ENCODE measurements at places on chromosomes 1 and 21.
A peak's percentile ranks its signal among the peaks of the same experiment; 100 is the strongest.

DNA sequence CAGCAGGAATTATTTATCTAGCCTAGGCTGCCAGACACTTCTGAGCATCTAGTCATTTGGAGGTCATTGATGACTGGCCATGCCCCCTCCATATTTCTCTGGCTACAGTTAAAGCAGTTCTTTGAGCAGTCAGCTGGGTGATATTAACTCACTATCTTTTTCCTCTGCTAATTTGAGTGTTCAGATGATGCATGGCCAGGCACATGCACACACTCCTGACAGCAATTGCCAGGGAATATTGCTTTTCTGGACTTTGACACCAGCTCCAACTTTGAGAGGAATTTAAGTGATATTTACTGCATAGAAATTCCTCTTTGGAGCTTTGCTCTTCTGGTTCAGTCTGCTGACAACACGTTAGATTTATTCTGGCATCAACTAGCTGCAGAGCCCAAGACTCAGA, 52.6 kb downstream of the CD247 start:
- no peak overlapping the region for H3K27ac ChIP-seq
- no peaks in the 10 kb centered on the region for H3K36me3 ChIP-seq
- DNase-seq, result no peak
- H3K4me3 ChIP-seq, result no peak overlapping the region

- no peak for DNase-seq
- no peak overlapping the region for H3K27ac ChIP-seq
- H3K36me3 ChIP-seq, result no peaks in the 10 kb centered on the region
- H3K4me3 ChIP-seq, result peak overlapping the region; percentile 34
- H3K27me3 ChIP-seq, result peaks cover 4% of the 10 kb centered on the region
Measured at GRCh38 chr1:228445843-228446650, 29.4 kb upstream of the TRIM17 start.

DNA sequence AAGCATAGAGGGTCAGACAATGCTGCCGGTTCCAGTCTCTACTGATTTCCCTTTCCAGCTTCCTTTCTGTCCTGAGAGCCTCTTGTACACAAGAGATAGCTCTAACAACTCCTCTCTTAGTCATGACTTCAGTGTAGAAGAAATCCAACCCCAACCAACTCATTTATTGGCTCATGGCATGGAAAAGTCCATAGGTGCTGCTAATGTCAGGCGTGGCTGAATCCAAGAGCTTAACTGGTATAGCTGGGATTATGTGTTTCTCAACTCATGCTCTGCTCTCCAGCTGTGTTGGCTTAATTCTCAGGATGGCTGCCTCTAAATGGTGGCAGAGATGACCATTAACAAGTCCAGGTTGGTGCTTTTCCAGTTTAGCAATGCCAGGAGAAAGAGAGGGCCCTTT, 12.4 kb upstream of the THRAP3 start:
- no peaks in the 10 kb centered on the region for H3K27me3 ChIP-seq
- H3K4me3 ChIP-seq, result no peak overlapping the region
- no peak for DNase-seq
- H3K36me3 ChIP-seq, result no peaks in the 10 kb centered on the region
- no peaks in the 10 kb centered on the region for H3K4me1 ChIP-seq

DNA sequence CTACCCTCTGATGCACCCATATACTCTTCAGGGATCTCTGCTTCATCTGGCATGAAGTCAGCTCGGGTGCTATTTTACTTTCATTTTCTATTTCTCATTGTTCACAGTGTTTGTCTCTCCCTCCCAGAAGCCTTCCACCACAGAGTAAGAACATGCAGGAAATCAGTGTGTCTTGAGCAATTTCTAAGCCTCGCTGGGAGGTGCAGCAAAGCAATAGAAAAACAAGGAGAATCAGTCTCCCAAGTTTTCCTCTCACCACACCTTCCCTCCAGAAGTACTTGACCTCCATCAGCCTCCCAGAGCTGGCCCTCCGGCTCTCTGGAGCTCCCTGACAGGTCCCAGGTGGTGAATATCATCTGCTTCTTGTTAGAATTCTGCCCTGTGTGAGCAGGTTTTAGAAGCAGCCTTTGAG, 594.7 kb upstream of the CAMK1G start:
- no peaks in the 10 kb centered on the region for H3K4me1 ChIP-seq
- DNase-seq, result no peak
- H3K27ac ChIP-seq, result peak overlapping the region; percentile 16

- no peaks in the 10 kb centered on the region for H3K36me3 ChIP-seq
- no peak for DNase-seq
- H3K4me3 ChIP-seq, result no peak overlapping the region
- H3K27ac ChIP-seq, result no peak overlapping the region
- no peaks in the 10 kb centered on the region for H3K27me3 ChIP-seq
Measured at GRCh38 chr1:57296726-57297250, 127.1 kb downstream of the DAB1 start.

- H3K27me3 ChIP-seq, result no peaks in the 10 kb centered on the region
- no peak overlapping the region for H3K27ac ChIP-seq
- no peaks in the 10 kb centered on the region for H3K4me1 ChIP-seq
- no peak for DNase-seq
Measured at GRCh38 chr1:168535536-168535935, 8.3 kb downstream of the XCL2 start.

DNA sequence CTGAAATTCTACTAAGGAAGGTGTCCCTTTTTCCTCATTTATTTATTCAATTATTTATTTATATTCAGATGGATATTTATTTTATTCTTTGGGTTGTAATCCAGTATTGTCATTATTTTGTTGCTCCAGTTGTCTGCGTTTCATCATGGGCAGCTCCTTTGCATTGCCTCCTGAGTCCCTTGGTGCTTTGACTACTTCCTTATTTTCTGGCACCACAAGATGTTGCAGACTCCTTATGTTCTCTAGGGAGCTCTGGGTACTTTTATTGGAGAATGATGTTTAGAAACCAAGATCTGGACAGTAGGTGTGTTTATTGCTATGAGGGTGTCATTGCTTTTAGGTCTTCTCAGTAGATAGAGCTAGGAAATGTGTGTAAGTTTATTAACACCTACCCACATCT, 59.9 kb upstream of the ERRFI1 start:
- H3K27ac ChIP-seq, result no peak overlapping the region
- DNase-seq, result no peak
- peaks cover 26% of the 10 kb centered on the region for H3K4me1 ChIP-seq
- H3K36me3 ChIP-seq, result no peaks in the 10 kb centered on the region

DNA sequence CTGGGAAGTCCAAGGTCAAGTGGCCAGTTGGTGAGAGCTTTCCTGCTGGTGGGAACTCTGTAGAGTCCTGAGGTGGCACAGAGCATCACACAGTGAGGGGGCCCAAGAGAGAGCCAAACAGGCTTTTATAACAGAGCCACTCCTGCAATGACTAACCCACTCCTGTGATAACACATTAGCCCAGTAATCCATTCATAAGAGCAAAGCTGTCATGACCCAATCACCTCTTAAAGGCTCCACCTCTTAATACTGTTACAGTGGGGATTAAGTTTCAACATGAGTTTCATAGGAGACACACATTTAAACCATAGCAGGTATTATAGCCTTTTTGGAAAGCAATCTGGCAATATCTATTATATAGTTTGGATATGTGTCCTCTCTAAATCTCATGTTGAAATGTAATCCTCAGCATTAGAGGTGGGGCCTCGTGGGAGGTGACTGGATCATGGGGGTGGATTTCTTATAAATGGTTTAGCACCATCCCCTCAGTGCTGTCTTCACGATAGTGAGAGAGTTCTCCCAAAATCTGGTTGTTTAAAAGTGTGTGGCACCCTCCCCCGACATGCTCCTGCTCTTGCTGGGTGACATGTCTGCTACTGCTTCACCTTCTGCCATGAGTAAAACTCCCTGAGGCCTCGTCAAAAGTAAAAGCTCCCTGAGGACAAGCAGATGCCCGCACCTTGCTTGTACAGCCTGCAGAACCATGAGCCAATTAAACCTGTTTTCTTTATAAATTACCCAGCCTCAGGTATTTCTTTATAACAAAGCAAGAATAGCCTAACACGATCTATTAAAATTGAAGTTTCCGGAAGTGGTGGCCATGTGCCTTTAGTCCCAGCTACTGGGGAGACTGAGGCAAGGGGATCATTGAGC, 64.5 kb downstream of the CD58 start:
- no peak for DNase-seq
- H3K36me3 ChIP-seq, result no peaks in the 10 kb centered on the region

DNA sequence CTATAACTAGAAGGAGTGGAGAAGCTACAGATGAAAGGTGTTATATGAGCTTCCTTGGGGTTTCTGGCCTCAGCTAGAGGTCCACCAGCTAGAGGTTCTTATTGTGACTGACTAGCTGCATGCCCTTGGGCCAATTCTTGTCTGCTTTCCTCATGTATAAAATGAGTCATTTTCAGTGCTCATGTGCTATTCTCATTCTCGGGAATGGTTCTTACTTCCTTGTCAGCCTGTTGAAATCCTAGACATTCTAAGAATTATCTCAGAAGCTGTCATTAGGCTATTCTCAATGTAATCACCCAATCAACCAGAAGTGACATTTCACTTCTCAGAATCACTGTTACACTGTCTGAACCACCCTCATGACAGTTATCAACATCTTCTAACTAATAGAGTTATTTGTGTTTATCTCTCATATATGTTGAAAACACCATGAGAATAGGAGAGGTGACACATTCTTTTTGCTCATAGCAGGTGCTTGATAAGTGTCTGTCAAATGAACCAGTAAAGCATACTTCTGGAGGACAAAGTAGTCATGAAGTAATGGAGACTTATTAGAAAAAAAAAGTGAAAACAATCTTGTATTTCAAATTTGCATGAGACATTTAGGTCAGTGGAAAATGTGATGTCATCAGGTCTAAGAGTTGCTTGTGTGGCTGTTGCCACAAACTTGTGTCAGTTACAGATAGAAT, 122.8 kb upstream of the IVNS1ABP start:
- peak overlapping the region; percentile 34 for H3K27ac ChIP-seq
- DNase-seq, result no peak
- no peaks in the 10 kb centered on the region for H3K27me3 ChIP-seq
- no peak overlapping the region for H3K4me3 ChIP-seq
- peaks cover 12% of the 10 kb centered on the region for H3K4me1 ChIP-seq

GRCh38 chr1:102776071-102776470, 332.3 kb downstream of the COL11A1 start:
- no peaks in the 10 kb centered on the region for H3K36me3 ChIP-seq
- H3K4me3 ChIP-seq, result no peak overlapping the region
- no peak for DNase-seq
- H3K27me3 ChIP-seq, result no peaks in the 10 kb centered on the region

DNA sequence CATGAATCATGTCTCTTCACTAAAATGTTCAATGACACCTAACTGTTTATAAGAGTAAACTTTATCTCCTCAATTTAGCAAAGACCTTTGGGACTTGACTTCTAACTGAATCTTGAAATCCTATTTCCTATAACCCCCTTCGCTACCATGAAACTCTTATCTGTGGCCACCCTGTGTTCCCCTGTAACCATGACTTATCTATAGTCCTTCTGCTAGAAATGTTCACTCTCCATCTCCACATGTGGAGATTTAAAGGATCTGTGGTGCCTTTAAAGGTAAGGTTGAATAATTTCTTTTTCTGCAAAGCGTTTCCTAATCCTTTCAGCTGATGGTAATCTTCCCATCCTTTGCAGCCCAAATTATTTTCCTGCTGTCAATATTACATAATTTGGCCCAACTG, 436.3 kb upstream of the RUNX1 start:
- no peak overlapping the region for H3K27ac ChIP-seq
- no peaks in the 10 kb centered on the region for H3K36me3 ChIP-seq
- H3K27me3 ChIP-seq, result no peaks in the 10 kb centered on the region
- no peak for DNase-seq

DNA sequence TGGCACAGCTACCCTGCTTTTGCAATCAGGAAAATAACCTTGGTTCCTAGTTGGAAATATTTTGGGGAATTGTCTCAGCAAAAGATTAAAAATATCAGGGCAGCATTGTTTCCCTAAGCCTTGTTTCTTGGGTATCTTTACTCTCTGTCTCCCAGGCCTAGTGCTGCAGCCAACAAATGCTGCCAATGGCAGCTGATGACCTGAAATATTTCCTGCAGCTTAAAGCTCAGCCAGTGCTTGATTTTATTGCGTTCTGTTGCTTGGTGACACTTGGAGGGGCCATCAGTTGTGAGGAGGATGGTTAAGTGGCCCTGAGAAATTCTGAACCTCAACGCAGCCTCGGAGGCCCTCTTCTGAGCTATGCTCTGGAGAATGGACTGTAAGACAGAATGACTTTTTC, 59.4 kb upstream of the B3GALT5 start:
- no peaks in the 10 kb centered on the region for H3K27me3 ChIP-seq
- no peak for DNase-seq
- no peaks in the 10 kb centered on the region for H3K4me1 ChIP-seq
- no peak overlapping the region for H3K27ac ChIP-seq
- no peaks in the 10 kb centered on the region for H3K36me3 ChIP-seq
- H3K4me3 ChIP-seq, result no peak overlapping the region

DNA sequence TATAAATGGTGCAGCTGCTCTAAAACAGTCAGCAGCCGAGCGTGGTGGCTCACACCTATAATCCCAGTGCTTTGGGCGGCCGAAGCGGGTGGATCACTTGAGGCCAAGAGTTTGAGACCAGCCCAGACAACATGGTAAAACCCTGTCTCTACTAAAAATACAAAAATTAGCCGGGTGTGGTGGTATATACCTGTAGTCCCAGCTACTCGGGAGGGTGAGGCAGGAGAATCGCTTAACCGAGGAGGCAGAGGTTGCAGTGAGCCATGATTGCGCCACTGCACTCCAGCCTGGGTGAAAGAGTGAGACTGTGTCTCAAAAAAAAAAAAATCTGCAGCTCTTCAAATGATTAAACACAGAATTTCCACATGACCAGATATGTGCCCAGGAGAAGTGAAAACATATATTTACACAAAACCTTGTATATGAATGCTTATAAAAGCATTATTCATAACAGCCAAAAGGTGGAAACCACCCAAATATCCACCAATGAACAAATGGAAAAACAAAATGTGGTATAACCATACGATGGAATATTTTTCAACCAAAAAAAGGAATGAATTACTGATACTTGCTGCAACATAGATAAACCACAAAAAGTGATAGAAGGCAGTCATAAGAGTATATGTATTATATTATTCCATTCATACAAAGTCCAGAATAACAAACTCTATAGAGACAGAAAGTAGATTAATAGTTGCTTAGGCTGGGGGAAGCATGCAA, 14.1 kb downstream of the EPS15 start:
- H3K4me1 ChIP-seq, result peaks cover 45% of the 10 kb centered on the region
- no peak overlapping the region for H3K4me3 ChIP-seq
- H3K36me3 ChIP-seq, result peaks cover 30% of the 10 kb centered on the region
- no peaks in the 10 kb centered on the region for H3K27me3 ChIP-seq
- no peak for DNase-seq

DNA sequence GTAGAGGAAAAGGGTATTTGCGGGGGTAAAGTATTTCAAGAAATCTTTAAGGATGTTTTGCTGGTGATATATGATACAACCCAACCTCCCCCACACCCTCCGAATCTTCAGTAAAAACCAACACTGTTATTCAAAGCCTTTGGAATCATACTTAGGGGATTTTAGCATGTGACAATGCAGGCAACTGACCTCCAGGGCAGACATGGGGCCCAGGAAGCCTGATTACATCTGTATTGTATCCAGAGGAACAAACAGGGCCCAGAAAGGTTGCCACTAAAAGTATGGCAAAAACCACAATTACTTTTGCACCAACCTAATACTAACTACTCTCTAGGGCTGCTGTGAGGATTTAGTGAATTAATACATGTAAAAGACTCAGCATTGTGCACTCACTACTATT, 43.9 kb upstream of the CNN3 start:
- H3K4me3 ChIP-seq, result no peak overlapping the region
- H3K4me1 ChIP-seq, result peaks cover 12% of the 10 kb centered on the region
- no peaks in the 10 kb centered on the region for H3K36me3 ChIP-seq
- no peaks in the 10 kb centered on the region for H3K27me3 ChIP-seq
- DNase-seq, result no peak
- H3K27ac ChIP-seq, result peak overlapping the region; percentile 56
